ENCODE measurements at places on chromosomes 2 and 18.

GRCh38 chr2:189483571-189483970, 42.3 kb downstream of the WDR75 start:
- DNase-seq: no peak

- no peak for DNase-seq
Measured at GRCh38 chr2:134336352-134336751, 82.5 kb downstream of the MGAT5 start.

DNA sequence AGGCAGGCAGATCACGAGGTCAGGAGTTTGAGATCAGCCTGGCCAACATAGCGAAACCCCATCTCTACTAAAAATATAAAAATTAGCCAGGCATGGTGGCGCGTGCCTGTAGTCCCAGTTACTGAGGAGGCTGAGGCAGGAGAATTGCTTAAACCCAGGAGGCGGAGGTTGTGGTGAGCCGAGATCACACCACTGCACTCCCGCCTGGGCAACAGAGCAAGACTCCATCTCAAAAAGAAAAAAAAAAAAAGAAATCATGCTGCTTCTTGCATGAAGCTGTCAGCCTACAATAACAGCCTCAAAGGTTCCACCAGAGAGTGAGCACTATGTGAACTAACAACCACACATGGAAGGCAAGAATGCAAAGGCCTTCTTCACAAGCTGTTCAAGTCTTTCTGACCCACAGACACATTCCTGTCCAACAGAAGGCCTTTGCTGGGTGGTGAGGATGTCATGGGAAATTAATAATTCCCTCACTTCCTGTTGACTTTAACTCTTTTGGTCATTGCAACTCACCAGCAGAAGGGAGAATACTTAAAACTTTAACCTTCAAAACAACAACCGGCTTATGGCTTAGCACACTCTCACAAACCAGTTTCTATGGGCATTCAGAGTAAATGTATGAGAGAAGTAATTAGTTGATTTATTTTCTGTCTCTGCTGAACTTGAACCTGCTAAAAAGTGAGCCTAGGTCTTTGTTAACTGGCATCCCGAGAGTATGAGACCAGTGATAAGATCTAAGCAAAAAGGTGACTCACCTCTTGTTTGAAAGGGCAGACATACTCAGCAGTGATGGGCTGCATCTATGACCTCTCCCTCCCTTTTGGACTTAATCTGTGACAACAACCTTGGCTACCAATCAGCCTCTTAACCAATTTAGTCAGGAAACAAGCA, 11.8 kb downstream of the PLEKHM3 start:
- DNase-seq: no peak

DNA sequence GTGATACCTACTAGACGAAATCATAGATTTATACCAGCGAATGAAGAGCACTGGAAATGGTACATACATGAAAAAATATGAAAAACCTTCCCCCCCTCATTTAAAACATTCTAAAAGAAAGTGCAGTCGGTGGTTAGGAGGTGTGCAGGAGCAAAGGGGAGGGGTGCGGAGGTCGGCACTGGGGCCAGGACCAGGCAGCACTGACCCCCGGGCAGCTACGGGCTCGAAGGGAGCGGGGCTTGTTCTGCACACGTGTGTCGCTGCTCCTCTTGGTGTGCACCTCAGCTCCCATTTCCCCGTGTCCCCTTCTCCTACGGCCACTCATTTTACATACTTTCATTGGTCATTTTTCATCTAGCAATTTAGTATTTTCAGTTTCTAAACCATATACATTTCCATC, 89.0 kb downstream of the LAMA1 start:
- no peak for DNase-seq

- no peak for DNase-seq
Measured at GRCh38 chr2:223856584-223856983, 19.2 kb upstream of the AP1S3 start.

Data from HuH-7.5 (cell line).